ENCODE measurements at places on chromosomes 4 and X.

GRCh38 chrX:154530286-154530685 lies 14.3 kb upstream of the FAM3A start:
- DNase-seq, result no peak

GRCh38 chr4:5709207-5709575 lies 832 bp upstream of the EVC2 start:
- no peak for DNase-seq

- no peak for DNase-seq
Observed at GRCh38 chrX:21678048-21678612, 20.0 kb upstream of the KLHL34 start.

GRCh38 chr4:128354205-128354821 lies 66.7 kb upstream of the PGRMC2 start:
- no peak for DNase-seq

DNA sequence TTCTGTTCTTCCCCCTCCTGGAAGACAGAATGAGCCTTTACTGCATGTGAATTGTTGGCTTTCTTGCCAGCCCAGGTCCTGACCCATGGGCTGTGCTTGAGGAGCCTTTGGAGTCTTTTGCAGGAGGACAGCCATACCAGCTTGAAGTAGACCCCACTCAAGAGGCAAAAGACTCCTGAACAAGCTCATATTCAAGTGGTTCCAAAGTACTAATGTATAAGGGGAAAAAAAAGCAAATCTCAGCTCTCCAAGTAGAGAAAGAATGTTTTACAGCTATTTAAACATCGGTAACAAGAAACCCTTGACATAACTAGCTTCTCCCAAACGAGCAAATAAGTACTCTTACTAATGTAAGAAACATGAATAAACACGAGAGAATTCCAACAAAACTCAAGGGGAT lies 174.9 kb upstream of the MXRA5 start:
- no peak for DNase-seq

DNA sequence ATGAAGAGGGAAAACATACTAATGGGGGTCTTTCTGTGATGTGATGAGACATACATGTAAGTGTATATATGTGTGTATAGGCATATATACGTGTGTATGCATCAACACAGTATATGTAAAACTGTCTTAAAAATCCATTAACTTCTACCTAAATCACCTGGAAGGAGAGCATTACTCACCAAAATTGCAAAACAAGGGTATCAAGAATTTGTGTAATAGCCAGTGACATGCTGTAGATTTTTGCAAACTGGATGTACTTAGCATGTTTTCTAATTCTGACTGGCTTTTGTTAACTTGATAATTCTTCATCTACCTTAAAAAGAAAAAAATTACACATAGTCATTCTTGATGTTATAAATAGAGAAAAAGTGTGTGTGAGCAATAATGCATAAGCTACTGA lies 104.7 kb downstream of the PRRG1 start:
- no peak for DNase-seq

- DNase-seq, result no peak
Observed at GRCh38 chrX:6694977-6695376, 160.1 kb upstream of the VCX3A start.

DNA sequence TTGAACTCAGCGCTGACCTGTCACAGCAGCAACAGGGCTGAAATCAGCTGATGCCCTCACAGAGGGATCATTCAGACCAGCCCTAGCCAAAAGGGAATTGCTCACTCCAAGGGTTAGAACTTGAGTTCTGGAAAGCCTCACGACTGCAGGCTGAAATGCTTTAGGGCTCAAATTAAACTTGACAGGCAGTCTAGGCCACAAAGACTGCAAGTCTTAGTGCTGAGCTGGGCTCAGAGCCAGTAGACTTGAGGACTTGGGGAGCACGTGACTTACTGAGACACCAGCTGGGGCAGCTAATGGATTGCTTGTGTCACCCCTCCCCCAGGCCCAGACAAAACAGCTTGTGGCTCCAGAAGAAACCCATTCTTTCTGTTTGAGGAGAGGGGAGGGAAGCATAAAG lies 119.0 kb upstream of the SLC6A14 start:
- DNase-seq, result no peak

GRCh38 chr4:91111556-91111955 lies 984.4 kb downstream of the CCSER1 start:
- no peak for DNase-seq

DNA sequence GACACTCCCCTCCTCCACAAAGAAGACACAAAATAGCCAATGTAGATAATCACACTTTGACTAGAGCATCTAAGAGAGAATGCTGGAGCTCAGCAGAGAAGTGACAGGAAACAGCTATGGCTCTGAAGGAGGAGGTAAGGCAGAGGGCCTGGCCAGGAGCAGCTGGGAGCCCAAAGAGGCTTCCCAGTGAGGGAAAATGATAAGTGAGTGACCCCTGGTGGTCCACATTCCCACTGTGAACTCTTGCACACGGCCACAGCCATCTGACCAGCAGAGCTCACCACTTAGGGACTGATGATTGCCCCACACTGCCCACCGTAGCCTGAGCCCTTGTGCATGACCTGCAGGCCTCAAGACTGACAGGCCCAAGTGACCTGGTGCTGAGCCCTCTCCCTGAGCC lies 162.7 kb upstream of the GALNTL6 start:
- no peak for DNase-seq

DNA sequence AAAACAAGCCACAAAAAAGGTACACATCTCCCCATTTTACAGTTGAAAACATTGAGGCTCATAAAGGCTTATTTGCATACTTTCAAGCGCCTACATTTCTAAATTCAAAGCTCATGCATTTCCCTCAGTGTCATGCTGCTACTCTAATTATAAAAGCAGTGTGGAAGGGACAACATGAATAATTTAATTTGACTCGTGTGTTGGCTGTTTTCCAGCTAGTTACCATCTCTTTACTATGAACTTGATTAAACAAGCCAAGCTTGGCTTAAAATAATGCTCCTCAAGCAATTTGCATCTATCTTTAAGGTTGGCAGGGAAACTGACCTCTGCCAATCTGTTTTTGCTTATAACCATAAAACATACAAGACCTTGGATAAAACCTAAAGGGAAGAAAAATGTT lies 252.5 kb upstream of the NEIL3 start:
- DNase-seq, result no peak

DNA sequence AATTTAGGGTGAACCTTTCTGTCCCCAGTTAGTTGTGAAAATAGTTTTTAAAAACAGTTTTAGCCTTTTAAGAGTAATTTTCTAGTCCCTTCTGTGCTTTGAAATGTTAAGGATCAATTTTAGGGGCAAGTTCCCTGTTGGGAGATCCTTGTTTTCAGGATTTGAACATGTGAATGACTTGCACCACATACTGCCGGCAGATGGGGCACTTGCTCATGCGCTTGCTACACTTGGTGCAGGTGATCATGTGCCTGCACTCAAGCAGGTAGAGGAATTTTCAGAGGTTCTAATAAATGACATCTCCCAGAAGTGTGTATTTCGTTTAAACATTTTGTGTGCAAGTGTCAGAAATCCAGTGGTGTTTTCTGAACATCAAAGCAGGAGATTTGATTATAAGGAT lies 195.9 kb downstream of the CHM start:
- no peak for DNase-seq

DNA sequence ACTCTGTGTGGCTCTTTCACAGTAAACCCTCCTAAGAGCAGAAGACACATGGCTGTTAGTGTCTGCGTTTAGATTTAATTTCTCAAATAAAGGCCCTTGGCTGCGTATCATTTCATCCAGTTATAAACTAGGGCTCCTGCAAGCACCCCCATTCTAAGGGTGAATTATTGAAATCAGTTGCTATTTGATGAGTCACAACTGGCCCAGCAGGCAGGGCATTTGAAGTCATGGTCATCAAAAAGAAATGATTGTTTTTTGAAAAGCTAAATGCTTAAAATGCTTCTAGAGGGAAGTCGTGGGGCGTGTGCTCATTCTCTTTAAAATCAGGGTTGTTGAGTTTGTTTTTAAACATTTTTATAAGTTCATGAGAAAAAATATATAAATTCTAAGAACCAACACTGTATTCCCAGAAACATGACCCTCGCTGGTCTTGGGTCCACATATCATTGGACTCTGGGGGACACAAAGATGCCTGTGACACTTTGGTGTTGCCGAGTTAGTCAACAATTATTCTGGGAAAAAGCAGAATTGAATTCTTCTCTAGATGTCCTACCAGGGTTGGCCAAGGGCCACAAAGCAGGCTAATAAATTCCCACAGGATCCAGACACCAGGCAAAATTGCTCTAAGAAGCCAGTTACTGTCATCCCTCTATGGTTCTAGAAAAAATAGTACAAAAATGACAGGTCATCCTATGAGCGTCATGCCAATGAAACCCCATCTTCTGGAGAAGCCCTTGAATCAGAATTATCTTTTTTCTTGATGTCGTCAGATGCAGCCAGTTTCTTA lies 99.5 kb upstream of the MYOZ2 start:
- no peak for DNase-seq

DNA sequence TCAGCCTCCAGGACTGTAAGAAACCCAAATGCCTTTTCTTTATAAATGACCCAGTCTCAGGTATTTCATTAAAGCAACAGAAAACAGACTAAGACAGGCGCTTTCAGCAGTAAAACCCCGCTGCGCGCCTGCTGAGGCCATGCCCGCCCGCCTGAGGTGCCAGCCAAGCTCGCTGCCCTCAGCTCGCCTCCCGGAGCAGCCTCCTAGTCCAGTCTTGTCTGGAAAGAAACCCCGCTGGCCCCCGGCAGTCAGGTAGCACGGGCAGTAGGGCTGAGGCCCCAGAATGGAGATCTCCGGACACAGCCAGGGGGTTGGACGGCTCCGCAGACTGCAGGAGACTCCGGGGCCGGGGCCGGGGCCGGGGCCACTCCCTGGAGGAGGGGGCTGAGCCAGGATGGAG lies 31.7 kb downstream of the ZFYVE28 start:
- DNase-seq, result no peak

DNA sequence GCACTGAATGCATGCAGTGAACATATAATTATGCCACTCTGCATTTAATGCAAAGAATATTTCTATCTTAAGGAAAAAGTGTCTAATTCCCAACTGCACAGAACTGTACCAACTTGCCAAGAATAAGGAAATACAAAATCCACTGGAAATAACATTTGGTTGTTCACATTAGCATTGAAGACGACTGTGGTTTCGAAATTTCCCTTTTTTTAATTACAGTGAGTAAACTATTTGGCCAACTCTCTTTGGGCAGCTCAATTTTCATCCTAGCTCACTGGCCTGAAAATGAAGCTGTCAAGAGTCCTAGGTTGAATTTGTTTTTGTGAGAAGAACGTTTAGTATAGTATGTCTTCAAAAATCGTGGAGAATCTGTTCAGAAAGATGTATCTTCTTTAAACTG lies 81.6 kb upstream of the MID1 start:
- no peak for DNase-seq

DNA sequence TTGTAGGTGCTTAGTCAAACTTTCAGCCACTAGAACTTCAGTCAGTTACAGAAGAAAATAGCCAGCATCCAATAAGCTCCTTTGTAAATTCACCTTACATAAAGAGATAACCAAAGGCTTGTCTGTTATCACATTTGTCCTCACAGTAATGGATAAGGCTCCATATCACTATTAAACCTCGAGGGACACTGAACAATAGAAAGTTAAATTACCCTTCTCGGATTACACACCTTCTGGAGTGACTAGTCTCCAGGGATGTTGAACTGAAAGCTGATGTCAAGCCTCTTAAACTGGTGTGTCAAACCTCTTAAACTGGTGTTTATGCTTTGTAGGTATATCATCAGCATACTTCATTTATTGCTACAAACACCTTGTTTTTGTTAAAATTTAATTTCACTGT lies 639.0 kb downstream of the CENPC start:
- DNase-seq, result no peak

DNA sequence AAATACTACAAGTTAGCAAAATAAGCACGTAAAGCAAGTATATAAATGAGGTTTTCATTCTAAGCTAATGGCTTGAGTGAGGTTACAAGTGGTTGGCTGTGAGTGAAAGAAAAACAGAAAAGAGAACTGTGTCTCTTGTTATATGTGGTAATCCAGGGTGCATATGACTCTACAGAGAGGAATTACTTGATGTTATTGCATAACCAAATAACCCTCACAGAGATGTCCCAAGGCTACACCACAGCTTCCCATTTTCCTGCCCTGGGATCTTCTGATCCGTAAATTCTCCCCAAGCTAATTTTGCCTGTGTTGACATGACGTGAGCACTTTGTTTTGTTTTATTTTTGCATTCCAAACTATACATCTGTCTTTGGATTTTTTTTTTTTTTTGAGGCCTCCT lies 470.0 kb upstream of the INTU start:
- DNase-seq, result no peak

DNA sequence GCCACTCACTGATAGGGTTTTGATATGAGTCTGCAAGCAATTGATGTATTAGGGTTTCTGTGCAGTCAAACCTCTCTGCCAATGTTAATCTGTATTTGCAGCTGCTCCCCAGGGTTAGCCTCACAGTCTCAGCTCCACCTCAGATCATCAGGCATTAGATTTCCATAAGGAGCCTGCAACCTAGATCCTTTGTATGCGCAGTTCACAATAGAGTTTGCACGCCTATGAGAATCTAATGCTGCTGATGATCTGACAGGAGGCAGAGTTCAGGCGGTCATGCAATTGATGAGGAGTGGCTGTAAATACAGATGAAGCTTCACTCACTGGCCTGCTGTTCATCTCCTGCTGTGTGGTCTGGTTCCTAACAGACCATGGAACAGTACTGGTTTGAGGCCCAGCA lies 280.6 kb downstream of the PAPSS1 start:
- DNase-seq, result no peak

DNA sequence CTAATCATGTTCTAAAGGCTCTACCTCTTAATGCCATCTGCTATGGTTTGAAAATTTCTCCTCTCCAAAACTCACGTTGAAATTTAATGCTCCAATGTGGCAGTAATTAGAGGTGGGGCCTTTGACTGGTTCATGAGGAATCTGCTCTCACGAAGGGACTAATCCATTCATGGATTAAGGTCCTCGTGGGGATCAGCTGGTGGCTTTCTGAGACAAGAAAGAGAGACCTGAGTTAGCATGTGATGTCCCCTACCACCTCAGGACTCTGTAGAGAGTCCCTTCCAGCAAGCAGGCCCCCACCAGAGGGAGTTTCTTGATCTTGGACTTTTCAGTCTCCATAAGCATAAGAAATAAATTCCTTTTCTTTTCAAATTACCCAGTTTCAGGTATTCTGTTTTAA lies 65.3 kb downstream of the WDFY3 start:
- DNase-seq, result no peak

DNA sequence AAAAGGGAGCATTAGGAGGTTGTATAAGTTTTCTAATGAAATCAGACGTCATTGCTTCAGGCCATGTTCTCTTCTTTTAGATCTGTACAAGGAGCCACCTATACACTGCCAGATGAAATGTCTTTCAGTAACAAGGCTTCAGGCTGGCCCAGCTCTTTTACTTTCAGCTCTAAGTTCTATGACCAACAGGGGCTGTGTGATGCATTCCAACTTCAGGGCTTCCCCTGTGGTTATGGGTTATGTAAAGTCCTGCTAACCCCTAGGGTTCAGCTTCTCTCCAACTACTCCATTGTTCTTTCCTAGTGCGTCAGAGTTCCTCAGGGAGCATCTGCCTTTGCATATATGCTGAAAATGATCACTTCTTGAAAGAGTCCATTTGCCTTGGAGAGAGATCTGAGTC lies 79.4 kb upstream of the TTC29 start:
- DNase-seq, result no peak

Data from stimulated activated CD8-positive, alpha-beta memory T cell treated with anti-CD3 and anti-CD28 coated beads, Interleukin-7, amount 100 ng/mL, for 1 hour (primary cell).